ENCODE measurements at places on chromosomes 13 and 19. TPM values are rescaled to one million over a fixed set of nuclear protein-coding genes. Genes with fewer than 3 reads are reported as not detected.
A peak's percentile ranks its signal among the peaks of the same experiment; 100 is the strongest.

Gene NEK5
- polyA plus RNA-seq: 0.12 TPM

GRCh38 chr13:32117701-32118100, 86.1 kb downstream of the FRY start:
- no peak for DNase-seq

DNA sequence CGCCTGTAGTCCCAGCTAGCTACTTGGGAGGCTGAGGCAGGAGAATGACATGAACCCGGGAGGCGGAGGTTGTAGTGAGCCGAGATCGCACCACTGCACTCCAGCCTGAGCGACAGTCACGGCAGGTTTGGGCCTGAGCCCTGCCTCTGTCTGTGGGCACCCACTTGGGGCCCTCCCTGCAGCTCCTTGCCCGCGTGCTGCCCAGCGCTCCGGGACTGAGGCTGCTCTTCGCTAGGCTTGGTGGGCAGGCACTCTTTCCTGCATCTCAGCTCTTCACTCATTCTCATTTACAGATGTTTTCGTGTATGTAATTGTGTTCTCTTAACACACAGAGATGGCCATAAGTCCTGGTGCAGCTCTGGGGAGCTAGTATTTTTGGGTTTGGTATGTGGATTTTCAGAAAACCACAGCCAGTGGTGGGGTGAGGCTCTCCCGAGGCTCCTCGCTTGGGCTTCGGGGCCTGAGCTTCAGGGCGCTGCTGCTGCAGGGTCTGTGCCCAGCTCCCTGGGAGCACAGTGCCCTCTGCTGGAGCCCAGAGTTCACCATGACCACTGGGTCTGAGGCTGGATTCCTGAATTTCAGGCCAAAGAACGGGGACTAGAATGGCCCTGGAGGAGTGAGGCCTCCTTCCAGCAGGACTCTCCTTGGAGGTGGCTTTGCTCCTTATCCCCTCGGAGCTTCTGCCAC, 15.2 kb downstream of the UPF1 start:
- peak; percentile 86 for DNase-seq

DNA sequence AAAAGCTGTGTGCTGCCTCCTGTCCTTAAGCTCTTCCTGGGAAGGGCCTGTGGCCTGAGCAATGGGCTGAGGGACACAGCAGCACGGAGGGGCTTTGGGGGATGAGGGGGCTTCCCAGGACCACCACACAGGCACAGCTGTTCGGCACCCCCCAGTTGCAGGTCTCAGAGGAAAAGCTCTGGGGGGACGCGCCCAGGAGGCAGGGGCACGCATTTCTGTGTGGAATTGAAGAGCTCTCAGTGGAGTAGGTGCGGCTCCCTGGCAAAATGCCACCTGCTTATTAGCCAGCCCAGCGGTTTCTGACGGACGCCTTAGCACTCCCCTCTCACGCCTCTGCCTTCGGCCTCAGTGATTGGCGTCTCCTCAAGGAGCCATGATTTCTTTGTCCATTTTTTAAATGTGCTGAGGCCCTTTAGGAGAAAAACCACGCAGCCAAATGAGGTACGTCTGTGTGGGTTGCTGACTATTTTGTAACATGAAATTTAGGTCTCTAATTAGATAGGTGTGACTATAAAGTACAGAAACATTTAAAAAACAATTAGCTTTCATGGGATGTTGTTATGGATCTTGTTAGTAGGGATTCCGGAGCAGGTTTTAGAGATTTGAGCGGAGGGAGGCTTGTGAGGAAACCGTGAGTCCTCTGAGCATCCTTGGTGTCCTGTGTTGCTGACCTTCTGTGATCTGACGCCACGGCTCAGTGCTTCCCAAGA, 4.0 kb downstream of the MCF2L start:
- no peak for DNase-seq

Data from H1 (cell line).